Stimulated activated CD8-positive, alpha-beta memory T cell treated with anti-CD3 and anti-CD28 coated beads, Interleukin-7, amount 100 ng/mL, for 24 hours (primary cell): ENCODE measurements at places on chromosomes 3 and 15.

DNA sequence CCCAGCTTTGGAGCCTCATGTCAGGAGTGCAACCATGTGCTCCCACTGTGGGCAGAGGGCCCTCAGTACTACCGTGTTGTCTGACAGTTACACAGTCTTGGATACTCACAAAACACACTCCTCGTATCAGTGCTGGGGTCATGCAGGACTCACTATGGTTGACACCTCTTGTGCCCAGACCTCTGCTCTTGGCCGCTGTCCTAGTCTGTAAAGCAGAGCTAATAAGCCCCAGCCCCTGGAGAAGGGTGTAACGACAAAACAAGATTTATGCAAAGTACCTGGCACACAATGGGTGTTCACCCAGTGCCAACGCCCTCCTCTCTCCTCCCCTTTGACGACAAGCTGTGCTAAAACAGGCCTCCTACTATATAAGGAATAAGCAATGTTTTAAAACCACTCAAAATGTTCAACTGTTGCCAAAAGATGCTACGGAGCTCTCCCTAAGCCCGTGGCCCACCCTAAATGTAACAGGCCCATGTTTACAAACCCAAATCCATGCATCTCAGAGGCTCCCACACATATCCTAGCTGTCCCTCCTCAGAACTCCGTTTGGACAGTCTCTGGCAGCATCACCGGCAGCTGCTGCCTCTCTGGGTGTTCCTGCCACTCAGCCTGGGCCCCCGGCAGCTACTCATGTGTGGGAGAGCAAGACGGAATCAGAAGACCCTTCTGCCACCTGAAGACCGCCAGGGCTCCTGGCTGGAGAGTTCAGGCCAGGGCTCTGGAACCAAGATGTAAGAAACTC, 65.8 kb downstream of the MRPL46 start:
- DNase-seq: no peak

GRCh38 chr15:73370151-73370550, 1.4 kb upstream of the HCN4 start:
- no peak for DNase-seq

DNA sequence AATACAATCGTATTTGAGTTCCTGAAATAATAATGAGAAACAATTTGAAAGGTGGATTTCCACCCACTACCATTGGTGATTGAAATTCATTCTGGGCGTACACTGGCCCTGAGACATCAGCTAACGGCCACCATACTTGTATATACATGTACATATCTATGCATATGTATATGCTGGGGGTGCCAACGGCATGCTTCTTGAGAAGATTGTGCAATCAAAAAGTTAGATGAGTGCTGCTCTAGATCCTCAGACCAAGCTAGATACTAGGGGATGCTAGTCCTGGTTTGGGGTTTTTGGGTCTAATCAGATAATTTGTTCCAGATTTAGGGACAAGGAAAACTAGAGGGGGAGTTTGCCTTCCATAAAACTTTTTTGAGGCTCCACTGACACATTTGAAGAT, 2.9 kb downstream of the TMEM40 start:
- DNase-seq: no peak

DNA sequence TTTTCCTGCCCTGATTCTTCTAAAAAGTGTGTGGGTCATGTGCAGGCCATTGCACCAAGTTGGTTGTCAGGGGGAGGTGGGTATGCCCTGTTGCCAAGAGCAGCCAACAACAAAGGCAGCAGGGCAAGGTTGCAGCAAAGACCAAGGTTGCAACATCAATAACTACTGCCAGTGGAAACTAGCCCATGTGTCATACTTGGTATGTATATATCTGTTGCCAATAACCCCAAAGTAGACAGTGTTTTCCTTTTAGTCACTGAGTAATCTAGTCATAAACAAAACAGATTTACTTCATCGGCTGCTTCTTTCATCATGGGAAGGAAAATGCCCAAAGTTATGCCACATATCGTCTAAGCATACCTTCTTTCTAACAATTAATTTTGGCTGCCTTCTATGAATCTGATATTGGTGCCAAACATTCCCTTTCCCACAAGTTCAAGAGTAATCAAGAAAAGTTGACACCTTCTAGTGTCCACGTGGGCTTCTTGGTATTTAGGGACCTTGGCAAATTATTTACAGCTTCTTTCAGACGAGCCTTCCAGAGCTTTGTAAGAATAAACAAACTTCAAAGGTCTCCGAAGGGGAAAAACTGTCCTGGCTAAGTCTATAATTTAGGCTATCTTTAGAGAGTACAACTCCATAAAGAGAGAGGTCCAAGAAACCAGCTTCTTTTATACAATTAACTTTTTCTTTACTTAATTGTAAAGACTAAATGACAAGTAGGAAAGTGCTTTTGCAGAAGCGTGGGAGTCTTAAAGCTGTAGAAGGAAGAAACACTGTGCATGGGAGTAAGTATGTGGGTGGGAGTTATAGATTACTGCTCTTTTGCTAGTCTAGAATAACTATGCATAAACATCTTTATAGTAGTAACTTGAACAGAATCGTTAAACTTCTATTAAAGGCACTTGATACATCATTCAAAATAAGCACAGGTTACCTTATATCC, 10.0 kb upstream of the MBNL1 start:
- no peak for DNase-seq

GRCh38 chr3:173238091-173238490, 97.1 kb upstream of the SPATA16 start:
- DNase-seq: no peak

DNA sequence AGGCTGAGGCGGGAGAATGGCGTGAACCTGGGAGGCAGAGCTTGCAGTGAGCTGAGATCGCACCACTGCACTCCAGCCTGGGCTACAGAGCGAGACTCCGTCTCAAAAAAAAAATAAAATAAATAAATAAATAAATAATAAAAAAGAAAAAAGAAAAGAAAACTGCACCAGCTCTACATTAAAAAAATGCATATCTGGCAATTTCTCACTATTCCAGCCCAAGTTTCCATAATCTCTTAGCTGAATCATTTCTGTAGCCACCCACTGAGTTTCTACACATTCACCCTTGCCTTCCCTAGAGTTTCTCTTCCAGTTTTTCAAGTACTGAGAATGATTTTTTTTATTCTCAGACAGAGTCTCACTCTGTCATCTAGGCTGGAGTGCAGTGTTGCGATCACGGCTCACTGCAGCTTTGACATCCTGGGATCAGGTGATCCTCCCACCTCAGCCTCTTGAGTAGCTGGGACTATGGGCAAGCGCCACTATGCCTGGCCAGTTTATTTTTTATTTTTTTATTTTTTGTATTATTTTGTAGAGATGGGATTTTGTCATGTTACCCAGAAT, 24.5 kb upstream of the SLC7A14 start:
- DNase-seq: no peak

GRCh38 chr3:185825639-185826481, 1.0 kb upstream of the IGF2BP2 start:
- DNase-seq: no peak

DNA sequence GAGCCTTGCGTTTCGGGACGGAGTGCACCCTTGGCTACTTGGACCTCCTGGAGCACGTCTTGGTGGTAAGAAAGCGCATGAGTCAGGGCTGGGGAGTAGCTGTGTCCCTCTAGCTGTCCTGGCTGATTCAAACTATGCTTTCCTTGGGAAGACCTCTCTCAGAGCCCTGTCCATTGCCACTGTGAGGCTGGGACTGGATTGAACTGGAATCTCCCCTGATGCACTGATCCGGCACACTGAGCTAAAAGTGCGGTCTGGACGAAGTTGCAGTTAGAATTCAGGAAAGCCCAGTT, 232.6 kb upstream of the TPM1 start:
- DNase-seq: no peak

GRCh38 chr3:89252860-89253259, 145.4 kb downstream of the EPHA3 start:
- no peak for DNase-seq

- DNase-seq: no peak
These were observed 18.5 kb downstream of the MINAR1 start for GRCh38 chr15:79450648-79451047.

- DNase-seq: no peak
These were observed 45.0 kb downstream of the SENP2 start for GRCh38 chr3:185631108-185631507.

- DNase-seq: no peak
These were observed 29.8 kb upstream of the TRIM59 start for GRCh38 chr3:160479376-160479775.

DNA sequence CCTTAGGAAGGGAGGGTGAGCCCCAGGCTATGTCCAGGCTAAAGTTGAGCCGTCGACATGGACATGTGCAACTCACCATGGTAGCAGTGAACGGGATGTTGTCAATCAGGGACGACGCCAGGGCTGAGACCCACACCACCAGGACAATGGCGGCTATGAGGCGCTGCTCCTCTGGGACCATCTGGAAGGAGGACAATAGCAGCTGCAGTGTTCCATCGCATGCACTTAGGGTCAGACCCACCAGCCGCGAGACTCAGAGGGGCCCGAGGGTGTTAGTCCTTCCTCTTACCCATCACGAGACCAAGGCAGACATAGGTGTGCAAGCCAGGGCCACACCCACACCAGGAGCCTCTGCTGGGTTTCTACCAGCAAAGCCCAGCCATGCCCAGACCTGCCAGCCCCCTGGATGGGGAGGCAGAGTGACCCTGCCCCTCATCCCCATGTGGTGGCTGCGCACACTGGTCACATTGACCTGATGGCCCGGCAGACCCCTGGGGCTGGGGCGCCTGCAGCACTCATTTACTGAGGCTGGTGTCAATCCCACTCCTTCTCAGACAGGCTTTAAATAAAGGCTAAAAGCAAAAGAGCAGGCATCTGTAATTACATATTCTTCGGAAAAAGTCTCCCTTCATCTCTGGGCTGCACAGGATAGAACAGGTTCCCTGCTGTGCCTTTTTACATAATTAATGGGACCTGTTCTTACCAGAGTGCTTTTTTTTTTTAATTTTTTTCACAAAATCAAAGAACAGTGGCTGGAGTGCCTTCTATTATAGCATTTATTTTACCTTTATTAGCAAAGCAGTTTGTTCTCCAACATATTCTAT, 227.8 kb downstream of the OCA2 start:
- no peak for DNase-seq

GRCh38 chr3:87318617-87319021, 42.2 kb upstream of the POU1F1 start:
- DNase-seq: no peak
